ENCODE measurements at places on chromosomes 4 and X.

GRCh38 chrX:73868916-73869315 lies 305.9 kb downstream of the CHIC1 start:
- DNase-seq, result no peak

GRCh38 chrX:130039847-130040246 lies 57.4 kb downstream of the BCORL1 start:
- no peak for DNase-seq

- no peak for DNase-seq
Measured at GRCh38 chr4:165439981-165440380, 61.2 kb downstream of the CPE start.

GRCh38 chrX:71563921-71564320 lies 14.3 kb upstream of the GCNA start:
- no peak for DNase-seq

GRCh38 chr4:10898072-10898471 lies 213.5 kb upstream of the CLNK start:
- no peak for DNase-seq

- no peak for DNase-seq
Measured at GRCh38 chr4:184776821-184777220, 42.9 kb upstream of the CENPU start.

Measured in skeletal muscle cell (primary cell).